NCI-H1436 treated with DMSO at 0.1 percent for 48 hours (cell line): ENCODE measurements at places on chromosomes 11 and 22.

DNA sequence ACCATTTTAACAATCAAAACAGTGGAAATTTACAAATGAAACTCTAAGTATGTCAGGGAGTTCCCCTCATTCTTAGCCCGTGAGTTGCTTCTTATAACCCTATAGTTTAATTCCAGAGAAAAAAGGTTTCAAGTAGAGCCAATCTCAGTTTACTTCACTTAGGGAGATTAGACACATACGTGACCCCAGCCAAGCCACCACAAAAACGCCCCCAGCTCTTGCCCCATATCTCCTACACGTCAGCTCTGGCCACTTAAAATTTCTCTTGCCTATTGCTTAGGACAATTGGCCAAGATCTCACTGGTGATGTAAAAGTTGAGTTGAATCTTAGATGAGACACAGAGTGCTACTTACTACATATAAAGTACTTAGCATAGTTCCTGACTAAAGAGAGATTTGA, 166.4 kb downstream of the ETS1 start:
- DNase-seq, result no peak

GRCh38 chr22:25048071-25048470, 95.6 kb downstream of the KIAA1671 start:
- DNase-seq, result no peak

DNA sequence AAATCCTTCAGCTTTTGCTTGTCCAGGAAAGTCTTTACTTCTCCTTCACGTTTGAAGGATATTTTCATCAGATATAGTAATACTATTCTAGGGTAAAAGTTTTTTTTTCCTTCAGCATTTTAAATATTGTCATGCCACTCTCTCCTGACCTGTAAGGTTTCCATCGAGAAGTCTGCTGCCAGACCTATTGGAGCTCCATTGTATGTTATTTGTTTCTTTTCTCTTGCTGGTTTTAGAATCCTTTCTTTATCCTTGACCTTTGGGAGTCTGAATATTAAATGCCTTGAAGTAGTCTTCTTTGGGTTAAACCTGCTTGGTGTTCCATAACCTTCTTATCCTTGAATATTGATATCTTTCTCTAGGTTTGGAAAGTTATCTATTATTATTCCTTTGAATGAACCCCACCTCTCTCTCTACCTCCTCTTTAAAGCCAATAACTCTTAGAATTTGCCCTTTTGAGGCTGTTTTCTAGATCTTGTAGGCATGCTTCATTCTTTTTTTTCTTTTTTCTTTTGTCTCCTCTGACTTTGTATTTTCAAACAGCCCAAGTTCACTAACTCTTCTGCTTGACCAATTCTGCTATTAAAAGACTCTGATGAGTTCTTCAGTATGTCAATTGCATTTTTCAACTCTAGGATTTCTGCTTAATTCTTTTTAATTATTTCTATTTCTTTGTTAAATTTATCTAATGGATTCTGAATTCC, 12.0 kb upstream of the WEE1 start:
- DNase-seq, result no peak

- DNase-seq, result no peak
Observed at GRCh38 chr22:22944268-22944985, 56.8 kb downstream of the IGLL5 start.

GRCh38 chr11:27234961-27235360, 128.1 kb downstream of the CCDC34 start:
- no peak for DNase-seq

GRCh38 chr11:66069715-66070603, at the start of gene PACS1:
PACS1 (plus strand) TSS chr11:66070272; CDS start chr11:66070487, 215 bp downstream.
- no peak for DNase-seq

DNA sequence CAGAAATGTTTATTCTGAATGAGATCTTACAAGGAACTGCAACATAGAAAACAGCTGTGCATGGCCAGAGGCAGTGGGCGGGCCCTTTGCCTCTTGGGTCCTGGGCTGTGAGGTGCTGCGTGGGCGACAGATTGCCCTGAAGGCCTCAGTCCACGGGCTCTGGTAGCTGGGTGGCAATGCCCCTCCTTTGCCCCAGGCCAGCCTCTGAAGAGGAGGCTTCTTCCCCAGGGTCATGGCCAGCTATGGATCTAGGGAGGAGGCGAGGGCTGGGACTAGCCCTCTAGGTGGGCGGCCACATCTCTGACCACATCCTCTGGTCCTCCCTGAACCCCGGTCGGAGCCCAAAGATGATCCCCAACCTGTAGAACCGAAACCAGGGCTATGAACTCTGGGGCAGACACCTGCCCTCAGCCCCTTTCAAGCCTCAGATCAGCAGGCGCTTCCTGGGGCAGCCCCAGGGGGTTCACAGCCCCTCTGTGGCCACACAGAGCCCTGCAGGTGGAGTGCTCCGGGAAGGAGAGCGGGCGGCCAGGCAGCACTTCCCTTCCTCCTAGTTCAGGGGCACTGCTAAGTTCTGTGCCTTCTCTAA, 6.6 kb upstream of the CDC42BPG start:
- DNase-seq, result no peak

DNA sequence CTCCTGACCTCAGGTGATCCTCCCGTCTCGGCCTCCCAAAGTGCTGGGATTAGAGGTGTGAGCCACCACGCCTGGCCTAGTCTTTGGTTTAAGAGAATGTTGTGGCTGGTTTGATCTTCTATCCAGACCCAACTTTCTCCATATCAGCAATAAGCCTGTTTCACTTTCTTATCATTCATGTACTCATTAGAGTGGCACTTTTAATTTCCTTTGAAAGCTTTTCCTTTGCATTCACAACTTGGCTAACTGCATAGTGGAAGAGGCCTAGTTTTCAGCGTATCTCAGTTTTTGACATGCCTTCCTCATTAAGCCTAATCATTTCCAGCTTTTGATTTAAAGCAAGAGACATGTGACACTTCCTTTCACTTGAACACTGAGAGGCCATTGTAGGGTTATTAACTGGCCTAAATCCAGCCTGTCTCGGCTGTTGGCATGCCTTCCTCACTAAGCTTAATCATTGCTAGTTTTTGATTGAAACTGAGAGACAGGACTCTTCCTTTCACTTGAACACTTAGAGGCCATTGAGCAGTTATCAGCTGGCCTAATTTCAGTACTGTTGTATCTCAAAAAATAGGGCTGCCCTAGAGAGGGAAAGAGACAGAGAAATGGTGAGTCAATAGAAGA, 13.1 kb upstream of the RPL3 start:
- DNase-seq, result no peak

DNA sequence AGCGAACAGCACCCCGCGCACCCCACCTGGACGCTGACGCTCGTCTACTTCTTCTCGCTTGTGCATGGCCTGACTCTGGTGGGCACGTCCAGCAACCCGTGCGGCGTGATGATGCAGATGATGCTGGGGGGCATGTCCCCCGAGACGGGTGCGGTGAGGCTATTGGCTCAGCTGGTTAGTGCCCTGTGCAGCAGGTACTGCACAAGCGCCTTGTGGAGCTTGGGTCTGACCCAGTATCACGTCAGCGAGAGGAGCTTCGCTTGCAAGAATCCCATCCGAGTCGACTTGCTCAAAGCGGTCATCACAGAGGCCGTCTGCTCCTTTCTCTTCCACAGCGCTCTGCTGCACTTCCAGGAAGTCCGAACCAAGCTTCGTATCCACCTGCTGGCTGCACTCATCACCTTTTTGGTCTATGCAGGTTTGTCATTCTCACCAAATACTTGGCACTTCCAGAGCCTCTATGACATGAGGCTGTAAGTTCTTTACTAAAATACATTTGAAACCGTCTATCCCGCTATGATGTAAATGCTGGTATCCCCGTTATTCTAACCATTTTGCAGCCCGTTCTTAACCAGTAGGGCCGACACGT, 535 bp downstream of the AQP11 start:
- DNase-seq, result no peak

DNA sequence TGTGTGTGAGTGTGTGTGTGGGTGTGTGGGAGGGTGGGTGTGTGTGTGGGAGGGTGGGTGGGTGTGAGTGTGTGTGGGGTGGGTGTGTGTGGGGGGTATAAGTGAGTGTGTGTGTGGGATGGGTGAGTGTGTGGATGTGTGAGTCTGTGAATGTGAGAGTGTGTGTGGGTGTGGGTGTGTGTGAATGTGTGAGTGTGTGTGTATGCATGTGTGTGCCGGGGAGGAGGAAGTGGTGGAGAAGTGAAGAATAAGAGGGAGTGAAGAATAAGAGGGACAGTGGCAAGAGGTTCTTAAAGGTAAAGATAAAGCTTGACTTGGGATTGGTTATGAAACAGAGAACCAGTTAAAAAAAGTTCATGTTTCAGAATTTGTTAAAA, 54.0 kb downstream of the PRR5L start:
- no peak for DNase-seq

GRCh38 chr11:130070846-130071200, 1.1 kb downstream of the APLP2 start:
- no peak for DNase-seq

GRCh38 chr11:79925570-79925969, 484.7 kb upstream of the TENM4 start:
- no peak for DNase-seq

GRCh38 chr11:12087075-12088004, 23.1 kb upstream of the MICAL2 start:
- DNase-seq, result no peak

GRCh38 chr22:46695346-46696228, 42.5 kb downstream of the CERK start:
- DNase-seq, result no peak

DNA sequence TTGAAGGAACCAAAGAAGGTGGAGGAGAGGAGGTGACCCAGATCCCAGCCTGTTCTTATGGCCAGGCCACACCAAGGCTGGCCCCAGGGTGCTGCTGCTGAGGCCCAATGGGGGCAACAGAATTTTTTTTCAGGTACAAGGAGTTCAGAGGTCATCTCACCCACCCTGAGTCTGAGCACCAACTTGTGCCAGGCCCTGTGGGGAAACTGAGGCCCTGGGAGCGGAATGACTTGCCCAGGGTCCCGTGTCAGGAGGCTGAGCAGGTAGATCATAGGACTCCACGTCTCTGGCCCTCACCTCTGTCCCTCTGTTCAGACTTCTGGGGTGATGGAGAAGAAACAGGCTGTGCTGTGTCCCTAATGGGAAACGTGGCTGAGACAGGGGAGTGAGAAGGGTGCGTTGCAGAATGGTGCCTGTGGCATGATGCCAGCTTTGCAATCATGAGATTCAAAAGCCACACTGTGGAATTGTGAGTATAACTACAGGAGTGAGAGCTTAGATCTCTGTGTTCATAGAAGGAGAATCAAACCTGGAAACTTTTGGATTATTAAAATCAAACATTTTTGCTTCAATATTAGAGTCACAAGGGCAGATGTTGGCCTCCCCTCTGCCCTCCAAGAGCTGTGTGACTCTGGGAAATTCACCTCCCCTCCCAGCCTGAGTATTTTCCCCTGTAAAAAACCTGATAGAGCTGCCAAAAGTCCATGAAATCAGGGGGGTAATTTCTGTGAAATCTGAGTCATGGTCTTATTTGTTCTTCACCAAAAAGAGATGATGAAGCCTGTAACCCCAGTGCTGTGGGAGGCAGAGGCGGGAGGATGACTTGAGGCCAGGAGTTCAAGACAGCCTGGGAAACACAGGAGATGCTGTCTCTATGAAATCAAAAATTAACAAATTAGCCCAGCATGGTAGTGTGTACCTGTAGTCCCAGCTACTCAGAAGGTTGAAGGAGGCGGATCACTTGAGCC, 874 bp downstream of the APOL1 start:
- DNase-seq, result no peak

DNA sequence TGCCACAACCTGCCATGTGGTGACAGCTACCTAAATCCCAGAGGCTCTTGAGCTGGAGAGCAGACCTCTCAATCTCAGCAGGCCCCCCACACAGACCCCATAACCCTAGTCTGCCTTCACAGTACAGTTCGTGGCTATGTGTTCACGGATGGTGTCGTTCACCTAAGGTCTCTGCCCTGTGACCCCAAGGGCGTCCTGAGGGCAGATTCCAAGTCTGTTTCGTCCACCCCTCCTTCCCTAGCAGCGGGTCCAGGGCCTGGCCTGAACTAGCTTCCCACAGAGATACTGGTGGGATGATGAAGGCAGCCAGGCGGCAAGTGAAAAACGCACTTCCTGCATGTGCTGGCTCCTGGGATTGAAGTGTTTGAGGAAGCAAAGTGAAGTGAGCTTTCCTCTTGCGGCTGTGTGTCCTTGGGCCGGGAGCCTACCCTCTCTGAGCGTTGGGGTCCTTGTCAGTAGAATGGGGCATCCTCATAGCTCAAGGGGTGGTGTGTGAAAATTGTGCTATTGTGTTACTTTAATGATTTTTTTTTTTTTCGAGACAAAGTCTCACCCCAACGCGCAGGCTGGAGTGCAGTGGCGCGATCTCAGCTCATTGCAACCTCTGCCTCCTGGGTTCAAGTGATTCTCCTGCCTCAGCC, 70.1 kb downstream of the LRP5 start:
- no peak for DNase-seq

DNA sequence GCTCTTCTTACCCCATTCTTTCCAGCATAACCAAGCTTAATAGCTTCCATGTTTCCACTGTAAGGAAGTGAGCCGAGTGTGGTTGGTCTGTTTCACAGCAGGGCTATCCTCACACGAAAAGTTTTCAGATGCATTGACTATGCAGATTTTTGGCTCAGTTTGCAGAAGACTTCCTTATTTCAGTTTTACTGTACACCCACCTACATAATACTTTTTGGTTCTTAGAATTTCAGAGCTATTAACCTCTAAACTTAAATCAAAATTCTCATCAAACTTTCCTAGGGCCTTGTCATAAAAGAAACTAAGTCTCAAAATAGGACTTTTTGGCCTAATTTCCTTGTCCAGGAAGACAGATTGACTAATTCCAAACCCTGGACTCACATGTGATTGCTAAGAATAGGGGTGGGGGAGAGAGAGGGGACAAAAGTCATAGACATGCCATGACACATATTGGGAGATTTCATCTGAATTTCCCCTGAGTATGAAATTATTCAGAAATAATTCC, 7.3 kb upstream of the EHF start:
- no peak for DNase-seq

- DNase-seq, result no peak
Observed at GRCh38 chr11:44576656-44577055, 11.2 kb downstream of the CD82 start.

- DNase-seq, result no peak
Observed at GRCh38 chr11:75946531-75947530, 131.8 kb downstream of the UVRAG start.

GRCh38 chr11:72352859-72353551, 81.3 kb downstream of the CLPB start:
- DNase-seq, result no peak

DNA sequence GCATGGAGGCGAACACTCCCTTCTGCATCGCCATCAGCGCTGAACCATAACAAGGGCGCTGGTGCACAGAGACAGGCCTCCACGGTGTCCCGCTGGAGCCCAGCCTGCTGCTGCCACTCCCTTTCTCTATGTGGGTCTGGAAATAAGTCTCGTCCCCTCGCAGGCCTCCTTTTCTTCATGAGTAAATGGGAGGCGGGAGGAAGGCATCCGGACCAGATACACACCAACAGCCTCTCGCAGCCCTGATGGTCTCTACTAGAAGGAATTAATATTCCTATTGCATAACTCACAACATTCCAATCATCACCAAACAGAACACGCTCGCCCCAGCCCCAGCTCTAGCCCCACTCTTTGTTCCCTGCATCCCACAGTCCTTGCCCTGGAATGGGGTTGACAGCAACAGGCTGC, 14.9 kb downstream of the RASD2 start:
- DNase-seq, result no peak
